Stimulated activated CD4-positive, alpha-beta T cell treated with anti-CD3 and anti-CD28 coated beads, Interleukin-2, amount 100 ng/mL, for 24 hours (primary cell): ENCODE measurements at places on chromosomes 4 and X.

- no peak for DNase-seq
Observed at GRCh38 chr4:2634014-2634413, 97.6 kb downstream of the FAM193A start.

DNA sequence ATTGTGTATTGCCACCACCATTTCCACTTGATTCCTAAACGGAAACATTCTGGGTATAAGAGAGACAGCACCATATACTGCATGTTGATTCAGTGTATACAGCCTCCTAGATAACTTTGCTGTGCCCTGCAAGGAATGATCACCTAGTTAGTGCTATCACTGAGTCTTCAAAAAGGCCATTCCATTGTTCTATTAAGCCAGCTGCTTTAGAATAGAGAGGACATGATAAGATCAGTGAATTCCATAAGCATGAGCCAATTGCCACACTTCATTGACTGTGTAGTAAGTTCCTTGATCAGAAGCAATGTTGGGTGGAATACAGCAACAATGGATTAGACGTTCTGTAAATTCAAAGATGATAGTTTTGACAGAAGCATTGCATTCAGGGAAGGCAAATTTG lies 1047.3 kb downstream of the PCDH18 start:
- no peak for DNase-seq

DNA sequence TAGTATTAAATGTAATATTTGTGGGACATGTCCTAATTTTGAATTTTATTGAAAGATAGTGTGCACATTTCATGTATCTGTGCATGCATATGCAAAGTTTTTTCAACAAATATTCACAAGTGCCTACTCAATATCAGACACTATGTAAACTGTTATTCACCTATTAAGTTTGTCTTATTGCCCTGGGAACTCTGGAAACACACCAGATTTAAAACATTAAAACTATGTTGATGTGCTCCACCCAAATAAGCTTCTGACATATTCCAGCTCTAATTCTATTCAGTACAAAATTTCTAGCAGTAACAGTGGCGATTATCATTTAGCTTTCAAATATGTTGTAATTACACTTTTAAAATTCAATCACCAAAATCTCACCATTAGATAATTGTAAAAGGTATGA lies 183.1 kb upstream of the TTC29 start:
- no peak for DNase-seq

DNA sequence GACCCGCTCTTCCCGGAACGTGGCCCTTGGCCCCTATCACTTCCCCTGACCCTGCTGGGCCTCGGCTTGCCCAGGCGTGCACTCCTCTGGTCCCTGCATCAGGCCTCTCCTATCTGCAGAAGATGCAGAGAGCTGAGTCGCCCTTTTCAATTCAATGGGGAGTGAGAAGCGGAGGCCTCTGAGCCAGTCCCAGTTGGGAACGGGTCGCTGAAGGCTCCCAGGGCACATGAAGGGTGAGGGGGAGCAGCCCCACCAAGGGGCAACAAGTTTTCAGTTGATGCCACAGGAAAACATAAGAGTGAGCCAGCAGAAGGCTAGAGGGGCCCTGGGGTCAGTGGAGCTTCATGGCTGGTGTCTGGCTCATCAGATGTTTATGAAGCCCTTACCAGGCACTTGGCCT lies 17.1 kb downstream of the PSAPL1 start:
- no peak for DNase-seq

DNA sequence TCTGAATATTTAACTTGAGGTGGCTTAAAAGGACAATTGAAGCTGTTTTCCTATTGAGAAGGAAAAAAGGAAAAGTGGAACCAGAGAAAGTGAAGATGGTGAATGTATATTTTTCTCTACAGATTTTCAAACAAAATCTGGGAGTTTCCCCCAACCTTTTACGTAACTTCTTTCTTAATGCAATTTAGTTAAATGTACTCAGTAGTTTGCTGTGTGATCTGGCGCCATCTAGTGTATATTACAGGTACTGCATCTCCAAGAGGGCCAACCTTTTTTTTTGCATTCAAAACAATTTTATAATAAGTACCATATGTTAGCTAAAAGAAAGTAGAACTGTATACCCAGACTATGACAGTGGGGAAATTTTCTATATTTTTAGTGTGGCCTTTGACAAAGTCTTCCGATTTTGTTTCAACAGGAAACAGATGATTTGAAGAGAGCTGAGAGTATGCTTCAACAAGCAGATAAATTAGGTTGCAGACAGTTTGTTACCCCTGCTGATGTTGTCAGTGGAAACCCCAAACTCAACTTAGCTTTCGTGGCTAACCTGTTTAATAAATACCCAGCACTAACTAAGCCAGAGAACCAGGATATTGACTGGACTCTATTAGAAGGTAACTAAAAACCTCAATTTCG lies 82.0 kb downstream of the PLS3 start:
- DNase-seq, result peak; percentile 8

- no peak for DNase-seq
Observed at GRCh38 chr4:82706349-82707000, 92.1 kb downstream of the SCD5 start.

DNA sequence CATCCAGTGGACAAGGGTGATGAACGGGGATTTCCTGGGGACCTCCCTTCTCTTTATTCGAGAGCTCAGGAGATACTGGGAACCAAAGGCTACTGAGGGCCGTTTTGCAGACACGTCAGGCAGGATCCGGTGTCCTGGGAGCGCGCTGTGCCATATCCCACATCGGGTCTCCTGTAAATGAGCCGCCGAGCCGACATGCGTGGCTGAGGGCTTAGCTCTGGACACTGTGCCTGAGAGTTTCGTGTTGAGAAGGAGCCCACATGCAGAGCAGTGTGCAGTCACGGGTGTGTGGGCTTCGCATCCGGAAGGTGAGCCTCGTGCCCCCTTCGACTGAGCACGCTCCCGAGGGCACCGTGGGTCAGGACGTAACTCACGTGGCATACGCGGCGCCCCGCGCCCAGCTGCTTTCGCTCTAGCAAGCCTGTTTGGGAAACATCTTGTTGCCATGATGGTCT lies 28.5 kb upstream of the HGFAC start:
- DNase-seq, result no peak

DNA sequence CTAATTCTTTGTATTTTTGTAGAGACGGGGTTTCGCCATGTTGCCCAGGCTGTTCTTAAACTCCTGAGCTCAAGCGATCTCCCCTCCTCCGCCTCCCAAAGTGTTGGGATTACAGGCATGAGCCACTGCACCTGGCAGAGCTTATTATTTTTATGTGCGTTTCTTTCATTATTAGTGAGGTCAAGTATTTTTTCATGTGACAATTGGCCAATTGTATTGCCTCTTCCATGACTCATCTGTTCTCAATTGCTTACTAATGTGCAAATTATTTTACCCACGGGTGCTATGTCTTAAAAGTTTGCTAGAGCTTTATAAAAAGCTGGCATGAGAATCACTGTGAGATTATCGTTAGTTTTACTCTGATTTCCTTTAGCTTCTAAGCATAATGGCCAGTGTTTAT lies 13.0 kb upstream of the ARX start:
- DNase-seq, result no peak

- DNase-seq, result no peak
Observed at GRCh38 chr4:18394656-18395055, 373.1 kb upstream of the LCORL start.

DNA sequence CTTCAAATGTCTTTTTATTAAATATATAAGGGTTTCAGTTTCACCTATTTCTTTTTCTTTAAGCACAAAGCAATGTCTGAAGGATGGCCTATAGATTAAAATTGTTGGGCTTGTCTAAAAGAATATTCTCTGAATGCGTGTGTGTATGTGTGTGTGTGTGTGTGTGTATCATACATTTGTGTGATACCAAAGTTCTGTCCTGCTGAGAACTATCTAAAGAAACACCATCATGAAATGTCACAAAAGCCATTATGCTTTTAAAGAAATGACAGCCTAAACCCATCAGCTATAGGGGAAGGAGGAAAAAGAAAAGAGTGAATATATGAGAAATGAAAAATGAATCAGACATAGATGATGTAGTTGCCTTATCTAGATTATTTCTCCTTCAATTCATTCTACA lies 1501.5 kb upstream of the TENM3 start:
- no peak for DNase-seq

DNA sequence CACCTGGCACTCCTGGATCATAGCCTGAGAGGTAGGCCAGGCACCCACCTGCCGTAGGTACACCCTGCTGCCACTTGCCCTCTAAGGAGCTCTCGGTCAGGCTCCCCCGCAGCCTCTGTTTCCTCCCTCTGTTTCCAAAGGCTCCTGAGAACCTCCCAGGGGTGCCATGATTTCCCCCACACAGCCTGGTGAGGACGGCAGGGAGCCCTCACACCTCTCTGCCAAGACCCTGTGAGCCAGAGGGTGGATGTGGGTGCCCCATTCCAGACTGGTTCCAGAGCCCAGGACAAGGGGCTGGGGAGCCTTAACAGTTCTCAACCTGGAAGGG lies 1.6 kb upstream of the ABLIM2 start:
- DNase-seq, result no peak

- DNase-seq, result no peak
Observed at GRCh38 chr4:146222313-146222712, 8.0 kb downstream of the REELD1 start.

- no peak for DNase-seq
Observed at GRCh38 chr4:172050911-172051310, 237.7 kb downstream of the GALNTL6 start.

GRCh38 chr4:105182211-105182610 lies 35.5 kb downstream of the TET2 start:
- no peak for DNase-seq

GRCh38 chr4:109094056-109094455 lies 208.4 kb downstream of the COL25A1 start:
- DNase-seq, result no peak

- no peak for DNase-seq
Observed at GRCh38 chr4:140466146-140466545, 31.9 kb downstream of the MGAT4D start.

GRCh38 chr4:170400361-170400760 lies 310.6 kb upstream of the AADAT start:
- no peak for DNase-seq

DNA sequence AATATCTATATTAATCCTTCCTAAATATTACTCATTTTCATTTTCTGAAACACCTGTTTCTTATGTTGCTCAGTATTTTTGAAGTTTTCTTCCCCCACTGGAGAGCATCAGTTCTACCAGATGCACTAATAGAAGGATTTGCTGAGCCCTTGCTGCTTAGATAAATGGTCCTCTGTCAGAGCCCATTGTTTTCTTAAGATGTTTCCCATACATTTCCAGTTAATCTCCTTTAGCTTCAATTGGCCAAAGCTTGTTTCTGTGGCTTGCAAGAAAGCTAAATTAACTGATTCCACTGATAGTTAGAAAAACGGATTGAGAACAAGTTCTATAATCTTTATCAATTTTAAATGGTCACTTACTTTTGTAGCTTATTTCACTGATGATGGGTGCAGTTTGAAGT lies 1425.5 kb downstream of the PCDH18 start:
- no peak for DNase-seq

- DNase-seq, result no peak
Observed at GRCh38 chr4:75948822-75949444, 8.1 kb upstream of the NAAA start.

DNA sequence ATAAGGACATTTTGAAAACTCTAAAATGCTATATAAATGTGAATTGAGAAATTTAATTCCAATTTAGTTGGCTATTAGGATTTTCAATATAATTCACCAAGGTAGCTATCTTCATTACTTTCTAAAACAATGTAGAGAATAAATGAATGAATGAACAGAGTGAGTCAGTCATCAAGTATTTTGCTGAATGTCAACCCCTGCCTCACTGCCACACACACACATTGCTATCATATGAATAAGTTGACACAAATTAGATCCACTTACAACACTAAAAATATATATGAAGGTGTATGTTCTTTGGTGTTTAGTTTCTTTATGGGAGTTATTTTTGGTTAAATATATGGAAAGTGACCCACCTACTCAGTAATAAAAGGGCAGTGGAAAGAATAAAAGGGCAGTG lies 141.4 kb upstream of the SMIM10 start:
- no peak for DNase-seq

- DNase-seq, result no peak
Observed at GRCh38 chr4:38821739-38822138, 17.1 kb upstream of the TLR1 start.

GRCh38 chr4:140996766-140997165 lies 136.5 kb downstream of the RNF150 start:
- no peak for DNase-seq

- DNase-seq, result no peak
Observed at GRCh38 chrX:46072372-46072771, 472.8 kb downstream of the ZNF674 start.

DNA sequence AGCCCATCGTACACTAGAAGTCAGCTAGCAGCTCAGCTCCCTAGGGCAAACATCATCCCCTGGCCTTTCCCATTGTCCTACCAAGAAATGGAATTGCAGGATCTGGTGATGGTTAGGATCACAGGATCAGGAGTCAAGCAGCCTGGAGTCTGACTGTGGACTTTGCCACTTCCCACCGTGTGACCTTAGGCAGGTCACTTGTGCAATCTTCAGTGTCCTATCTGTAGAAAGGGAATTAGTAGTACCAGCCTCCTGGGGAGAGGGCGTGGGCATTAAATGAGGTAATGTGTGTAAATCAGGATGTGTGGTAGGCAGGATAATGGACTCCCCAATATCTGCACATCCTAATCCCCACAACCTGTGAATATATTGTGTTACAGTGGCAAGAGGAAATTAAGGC lies 38.6 kb upstream of the APLN start:
- DNase-seq, result no peak

- no peak for DNase-seq
Observed at GRCh38 chr4:75698963-75699228, 25.5 kb upstream of the USO1 start.

- peak; percentile 34 for DNase-seq
Observed at GRCh38 chr4:81648576-81649275, 177.0 kb upstream of the RASGEF1B start.

DNA sequence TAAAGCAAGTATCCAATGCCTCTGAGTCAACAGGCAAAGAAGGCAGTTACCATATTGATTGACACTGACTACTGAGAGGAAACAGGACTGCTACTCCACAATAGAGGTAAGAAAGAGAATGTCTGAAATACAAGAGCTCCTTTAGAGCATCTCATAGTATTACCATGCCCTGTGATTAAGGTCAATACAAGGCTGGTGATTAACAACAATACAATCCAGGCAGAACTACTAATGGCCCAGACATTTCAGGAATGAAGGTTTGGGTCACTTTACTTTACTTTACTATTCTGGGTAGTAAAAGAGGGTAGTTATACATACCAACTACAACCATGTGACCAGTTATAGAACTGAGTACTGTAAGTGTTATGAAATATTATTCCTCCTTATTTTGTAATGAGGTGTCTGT lies 44.5 kb downstream of the BRWD3 start:
- no peak for DNase-seq

- no peak for DNase-seq
Observed at GRCh38 chr4:37320513-37321235, 76.1 kb downstream of the NWD2 start.

DNA sequence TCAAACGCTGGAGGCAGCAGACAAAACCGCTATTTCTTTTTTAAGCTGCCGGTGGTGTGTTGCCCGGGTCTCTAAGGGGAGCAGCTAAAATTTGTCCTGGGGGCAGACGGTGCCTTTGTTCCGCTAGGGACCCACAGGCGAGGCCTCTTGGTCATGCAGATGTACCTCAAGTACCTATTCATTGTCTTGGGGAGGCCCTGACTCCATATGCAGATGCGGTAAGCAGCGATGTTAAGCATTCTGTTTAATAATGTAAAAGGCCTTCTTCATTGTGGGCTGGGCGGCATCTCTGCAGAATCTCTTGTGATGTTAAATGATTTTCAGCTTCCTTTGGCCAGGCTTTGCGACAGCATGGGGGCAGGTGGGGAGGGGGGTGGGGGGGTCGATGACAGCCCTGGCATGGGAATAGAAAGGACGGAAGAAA lies 98.9 kb upstream of the PJA1 start:
- no peak for DNase-seq
